ENCODE measurements at places on chromosomes 11 and 22. TPM values are rescaled to one million over a fixed set of nuclear protein-coding genes. Genes with fewer than 3 reads are reported as not detected.

The DDTL gene
- 0.56 TPM for polyA plus RNA-seq

DNA sequence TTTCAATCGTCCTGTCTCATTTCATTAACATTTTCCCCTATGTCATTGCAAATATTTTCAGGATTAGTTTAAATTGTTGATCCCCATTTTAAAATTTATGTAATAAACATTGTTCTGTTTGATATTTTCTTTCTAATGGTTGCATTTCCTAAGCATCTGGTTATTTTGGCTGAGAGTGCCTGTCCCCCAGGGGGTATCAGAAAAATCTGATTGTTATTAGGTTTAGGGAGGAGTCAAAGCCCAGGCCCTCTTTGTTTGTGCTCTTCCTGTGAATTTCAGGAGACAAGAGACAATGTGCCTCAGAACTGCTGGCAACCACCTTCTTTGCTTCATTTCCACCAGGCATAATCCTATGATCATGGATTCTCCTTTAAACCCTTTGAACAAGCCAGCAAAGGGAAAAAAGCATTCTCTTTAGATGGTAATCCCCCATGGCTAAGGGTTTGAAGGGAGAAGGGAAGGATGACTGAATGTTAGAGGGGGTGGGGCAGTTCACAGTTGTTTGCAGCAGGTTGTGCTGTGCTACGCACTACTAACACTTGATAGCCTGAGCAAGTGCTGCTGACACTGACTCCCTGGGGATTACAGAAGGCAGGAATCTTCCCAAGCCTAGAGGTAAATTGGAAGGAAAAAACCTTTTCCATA lies 462.4 kb upstream of the LRRC4C start:
- no peak for DNase-seq

The COX8A gene
- 998 TPM for polyA plus RNA-seq

The DLAT gene
- 13.9 TPM for polyA plus RNA-seq

GRCh38 chr11:59273373-59273841 lies 60.7 kb upstream of the MPEG1 start:
- no peak for DNase-seq

DNA sequence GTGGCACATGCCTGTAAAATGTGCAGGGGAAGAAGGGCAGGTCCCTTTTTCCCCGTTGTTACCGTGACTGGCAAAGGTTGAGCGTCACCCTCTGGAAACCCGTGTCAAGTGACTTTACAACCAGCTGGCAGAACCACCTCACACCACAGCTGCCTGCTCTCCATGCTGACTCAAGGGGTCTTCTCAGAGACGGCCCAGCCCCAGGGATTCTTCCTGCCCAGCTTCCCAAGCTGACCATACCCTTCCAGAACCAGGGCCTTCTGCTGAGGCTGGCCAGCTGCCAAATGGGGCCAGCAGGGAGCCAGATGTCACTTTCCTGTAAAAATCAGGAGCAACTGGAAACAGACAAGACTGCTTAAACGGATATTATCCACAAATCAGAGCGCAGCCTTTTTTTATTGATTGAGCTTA lies 6.3 kb downstream of the PC start:
- no peak for DNase-seq

The ASCL2 gene
- polyA plus RNA-seq: 0.08 TPM

- no peak for DNase-seq
These were observed 5.2 kb downstream of the TP53AIP1 start for GRCh38 chr11:128937480-128937879.

GRCh38 chr11:35414311-35414710 lies 5.0 kb downstream of the SLC1A2 start:
- DNase-seq: no peak

DNA sequence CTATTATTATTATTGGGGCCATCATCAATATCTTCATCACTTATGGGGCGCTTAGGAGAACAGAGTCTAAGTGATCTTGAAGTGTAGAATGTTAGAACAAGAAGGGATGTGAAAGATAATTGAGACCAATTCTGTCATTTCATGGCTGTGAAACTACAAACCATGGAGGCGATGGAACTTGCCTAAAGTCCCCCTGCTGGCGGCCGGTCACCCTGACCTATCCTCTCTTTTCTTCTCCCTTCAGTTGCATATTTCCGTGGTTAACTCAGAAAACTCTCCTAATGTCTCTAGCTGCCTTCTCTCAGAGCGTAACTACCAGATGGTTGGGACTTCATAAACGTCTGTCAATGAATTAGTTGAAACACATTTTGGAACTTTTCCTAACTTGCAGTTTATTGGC lies 6.6 kb upstream of the OR4B1 start:
- no peak for DNase-seq

The P2RY2 gene
- 4.2 TPM for polyA plus RNA-seq

The CHRNA10 gene
- polyA plus RNA-seq: 0.55 TPM

GRCh38 chr11:1566381-1567051 lies 5.6 kb downstream of the DUSP8 start:
- DNase-seq: no peak

GRCh38 chr11:78161962-78162371 lies 22.5 kb upstream of the ALG8 start:
- no peak for DNase-seq

The C11orf86 gene
- polyA plus RNA-seq: not detected

GRCh38 chr11:12198251-12199222 lies 88.1 kb downstream of the MICAL2 start:
- DNase-seq: no peak

- DNase-seq: no peak
These were observed 383.0 kb upstream of the NARS2 start for GRCh38 chr11:78957476-78958245.

The FAM111B gene
- 7.6 TPM for polyA plus RNA-seq

GRCh38 chr11:83438438-83438837 lies 152.3 kb upstream of the CCDC90B start:
- DNase-seq: no peak

DNA sequence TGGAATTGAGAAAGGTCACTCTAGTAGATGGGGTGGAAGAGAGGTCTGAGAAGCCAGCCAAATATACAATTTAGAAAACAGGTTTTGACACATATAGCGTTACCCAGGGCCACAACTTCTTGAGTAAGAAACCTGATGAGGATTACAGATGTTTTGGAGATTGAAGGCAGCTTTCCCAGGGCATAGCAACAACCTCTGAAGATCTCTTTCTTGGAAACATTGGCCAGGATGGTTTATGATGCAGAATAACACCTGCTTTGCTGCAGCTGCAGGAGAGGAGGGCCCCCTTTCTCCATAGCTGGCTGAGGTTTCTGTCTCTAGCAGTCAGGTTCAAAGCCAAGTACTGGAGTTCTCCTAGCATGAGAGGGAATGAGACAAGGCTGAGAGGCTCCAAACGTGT lies 75.1 kb upstream of the NUP50 start:
- no peak for DNase-seq

- no peak for DNase-seq
These were observed 621.4 kb downstream of the BRD1 start for GRCh38 chr22:49206281-49206680.

- DNase-seq: no peak
These were observed 29.6 kb downstream of the SNX19 start for GRCh38 chr11:130886704-130887103.

The FREY1 gene
- polyA plus RNA-seq: 0.11 TPM
